ENCODE measurements at places on chromosomes 7 and 10.

GRCh38 chr7:66847879-66848790 is 72.9 kb upstream of the TMEM248 start:
- no peak for DNase-seq

- DNase-seq: no peak
Observed at GRCh38 chr10:124279298-124279697, 139.4 kb downstream of the OAT start.

DNA sequence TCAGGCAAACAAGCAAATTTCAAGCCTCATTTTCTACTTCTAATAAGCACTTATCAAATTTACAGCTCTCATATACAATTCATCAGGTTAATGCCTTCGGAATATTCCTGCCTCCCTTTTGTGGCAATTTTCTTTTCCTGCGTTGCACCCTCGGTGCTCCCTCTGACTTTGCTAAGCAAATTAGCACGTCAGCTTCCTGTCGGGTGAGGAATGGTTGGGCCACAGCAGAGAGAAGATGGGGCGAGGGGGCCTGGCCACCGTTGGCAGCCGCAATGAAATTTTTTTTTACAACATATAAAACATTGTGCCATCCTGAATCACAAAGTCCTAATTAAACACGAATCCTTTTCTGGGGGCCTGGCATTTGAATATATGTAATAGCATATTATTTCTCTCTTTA is 28.1 kb downstream of the ELFN1 start:
- no peak for DNase-seq

- DNase-seq: no peak
Observed at GRCh38 chr10:89221919-89222318, 14.8 kb upstream of the CH25H start.

DNA sequence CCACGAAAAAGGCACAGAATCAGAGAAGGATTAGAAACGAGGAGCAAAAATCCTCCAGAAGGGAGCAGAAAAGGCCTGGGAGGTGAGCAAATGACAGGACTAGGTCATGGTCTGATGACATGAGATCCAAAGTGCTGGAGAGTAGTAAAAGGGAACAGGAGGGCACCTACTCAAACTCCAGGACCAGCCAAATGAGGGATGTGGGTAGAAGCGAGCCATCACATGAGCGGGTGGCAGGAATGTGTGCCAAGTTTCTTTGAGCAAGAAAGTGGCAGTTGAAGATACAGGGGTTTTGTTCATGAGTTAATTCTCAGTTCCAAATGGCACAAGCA is 112.6 kb downstream of the RNF32 start:
- DNase-seq: no peak

DNA sequence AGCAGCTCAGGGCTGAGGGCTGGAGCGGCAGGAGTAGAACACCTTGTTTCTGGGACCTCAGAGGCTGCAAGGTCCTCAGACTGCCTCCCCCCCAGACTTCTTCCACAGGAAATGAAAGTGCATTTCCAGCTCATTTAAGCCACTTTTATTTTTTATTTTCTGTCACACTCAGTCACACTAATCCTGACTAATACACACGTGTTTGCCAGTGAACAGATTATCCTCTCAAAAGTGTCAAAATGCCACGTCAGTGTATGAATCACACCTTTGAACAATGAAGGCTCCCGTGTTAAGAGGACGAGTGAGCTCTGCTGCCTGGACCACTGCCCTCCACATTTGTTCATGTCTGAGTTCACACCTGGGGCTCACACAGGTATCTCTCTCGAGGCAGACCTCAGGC is 488.5 kb downstream of the DNAJB6 start:
- no peak for DNase-seq

DNA sequence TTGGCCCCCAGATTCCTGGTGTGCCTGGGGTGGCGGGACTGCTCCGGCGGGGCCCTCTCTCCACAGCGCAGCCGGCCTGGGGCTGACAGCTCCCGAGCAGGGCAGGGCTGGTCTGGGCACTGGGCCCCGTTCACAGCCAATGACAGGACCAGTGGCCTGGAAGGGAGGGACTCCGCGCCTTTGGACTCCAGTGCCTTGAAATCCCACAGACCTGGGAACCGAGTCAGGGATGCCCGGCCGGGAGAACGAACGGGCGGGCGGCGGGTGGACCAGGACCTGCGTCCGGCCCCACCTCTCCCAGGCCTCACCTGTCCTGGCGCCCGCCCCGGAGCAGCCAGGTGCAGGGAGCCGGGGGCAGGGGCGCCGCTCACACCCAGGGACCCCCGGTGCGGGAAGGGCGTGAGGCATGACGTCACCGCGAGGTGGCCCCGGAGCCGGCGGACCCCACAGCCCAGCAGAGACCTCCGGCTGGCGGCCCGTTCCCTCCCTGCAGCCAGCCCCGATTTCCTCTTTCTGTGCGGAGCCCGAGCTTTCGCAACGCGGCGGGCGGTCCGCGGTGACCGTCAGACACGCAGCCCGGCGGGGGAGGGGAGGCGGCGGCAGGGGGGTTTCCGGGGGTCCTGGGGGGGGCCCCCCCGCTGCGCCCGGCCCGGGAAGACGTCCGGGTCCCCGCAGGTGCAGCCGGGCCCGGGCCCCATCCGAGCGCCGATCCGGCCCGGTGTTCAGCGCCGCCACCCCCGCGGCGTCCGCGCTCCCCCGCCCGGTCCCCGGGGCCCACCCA is 743 bp downstream of the ADAP1 start:
- DNase-seq: no peak

GRCh38 chr10:114388275-114388674 is 16.0 kb downstream of the AFAP1L2 start:
- DNase-seq: no peak
